Epithelial cell of esophagus (primary cell): ENCODE measurements at places on chromosomes 6 and 20.
A peak's percentile ranks its signal among the peaks of the same experiment; 100 is the strongest.

DNA sequence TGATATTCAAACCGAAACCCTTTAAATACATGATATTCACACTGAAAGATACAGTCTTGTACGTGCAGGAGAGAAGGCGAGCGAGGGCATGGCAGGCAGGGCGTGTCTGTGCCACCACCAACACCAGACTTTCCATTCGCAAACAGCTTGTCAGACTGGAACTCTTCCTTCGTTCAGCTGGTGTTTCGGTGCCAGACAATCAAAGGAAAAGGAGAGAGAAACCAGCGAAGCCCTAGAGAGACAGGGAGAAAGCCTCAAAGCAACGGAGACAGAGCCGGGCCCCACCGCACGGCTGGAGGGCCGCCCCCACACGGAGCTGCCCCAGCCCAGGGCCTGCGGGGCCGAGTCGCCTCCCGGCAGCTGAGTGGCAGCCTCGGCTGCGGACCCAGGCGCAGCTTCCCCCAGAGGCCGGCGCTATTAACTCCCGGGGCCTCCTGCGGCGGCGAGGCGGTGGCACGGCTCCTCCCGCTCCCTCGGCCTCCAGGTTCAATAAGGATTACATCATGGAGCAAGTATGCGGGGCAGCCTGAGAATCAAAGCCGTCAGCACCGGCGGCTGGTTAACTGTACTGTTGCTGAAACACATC is 32.1 kb upstream of the NR2E1 start:
- DNase-seq, result peak; percentile 85

- peak; percentile 76 for DNase-seq
Measured at GRCh38 chr6:12356983-12357972, 67.1 kb downstream of the EDN1 start.

DNA sequence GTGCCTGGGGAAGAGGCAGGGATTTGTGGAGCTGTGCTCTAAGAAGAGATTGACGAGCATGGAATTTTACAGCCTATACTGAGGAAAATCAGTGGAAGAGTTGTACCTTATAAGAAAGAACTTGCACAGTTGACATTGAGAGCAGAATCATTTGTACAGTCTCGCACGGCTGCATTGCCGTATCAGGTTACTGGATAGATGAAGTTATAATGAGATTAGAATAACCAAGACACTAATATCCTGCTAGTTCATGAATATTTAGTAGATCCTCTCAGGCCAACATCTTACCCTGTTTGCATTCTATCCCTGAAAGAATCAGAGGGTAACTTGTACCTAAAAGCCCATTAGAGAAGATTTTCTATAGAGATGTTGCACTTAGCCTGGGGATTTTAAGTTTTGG is 447.1 kb downstream of the PREX1 start:
- DNase-seq, result no peak

- DNase-seq, result peak; percentile 73
Measured at GRCh38 chr20:1803061-1803931, 91.9 kb upstream of the SIRPA start.

DNA sequence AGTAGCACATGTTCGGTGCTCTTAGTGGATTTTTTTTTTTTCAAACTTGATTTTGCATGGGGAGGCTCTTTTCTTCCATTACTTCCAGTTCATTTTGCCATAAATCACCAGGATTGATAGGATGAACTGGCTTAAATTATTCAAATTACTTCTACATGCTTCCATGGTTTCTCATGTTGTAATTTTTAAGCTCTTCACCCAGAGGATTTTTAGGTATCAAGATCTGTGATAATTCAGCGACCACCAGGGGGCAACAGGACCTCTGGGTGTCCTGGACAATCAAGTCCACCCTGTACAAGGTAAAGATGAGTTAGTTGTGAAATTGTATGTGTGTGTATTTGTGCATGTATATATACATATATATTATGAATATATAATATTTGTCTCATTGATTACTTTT is 4.2 kb upstream of the EPHA7 start:
- DNase-seq, result peak; percentile 47

GRCh38 chr6:19835605-19836004 is 1.6 kb upstream of the ID4 start:
- DNase-seq, result peak; percentile 48

DNA sequence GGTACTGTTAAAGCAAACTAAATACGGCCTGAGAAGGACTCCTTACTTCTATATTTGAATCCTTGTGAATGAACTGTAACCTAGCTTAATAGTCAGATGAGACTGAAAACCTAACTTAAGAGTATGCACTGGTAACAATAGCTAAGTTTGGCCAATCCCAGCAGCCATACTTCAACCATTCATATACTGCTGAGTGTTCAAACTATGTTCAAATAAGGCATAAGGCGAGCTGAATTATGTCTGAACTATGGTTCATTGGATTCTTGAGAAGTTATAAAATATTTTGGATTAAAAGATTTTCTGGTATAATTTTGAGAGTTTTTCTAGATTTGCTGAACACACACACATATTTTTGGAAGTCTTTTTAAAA is 2.2 kb downstream of the SMPDL3A start:
- DNase-seq, result no peak

GRCh38 chr20:61127311-61128039 is 124.6 kb upstream of the CDH4 start:
- DNase-seq, result peak; percentile 50

DNA sequence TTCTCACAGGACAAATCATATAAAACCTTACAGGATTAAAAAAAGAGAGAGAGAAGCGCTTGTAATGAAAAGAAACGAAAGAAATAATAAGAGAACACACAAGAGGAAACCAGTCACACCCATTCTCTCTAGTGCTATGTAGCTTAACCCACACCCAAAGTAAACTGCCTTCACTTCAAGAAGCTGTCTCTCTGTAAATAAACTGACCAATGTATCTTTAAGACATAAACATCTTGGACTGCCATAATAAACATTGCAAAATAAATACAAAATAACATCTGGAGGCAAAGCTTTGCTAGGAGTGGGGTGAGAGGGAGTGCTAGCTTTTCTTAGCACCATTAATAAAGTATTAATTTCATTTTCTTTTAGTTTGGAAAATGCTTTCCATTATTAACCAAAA is 61.6 kb upstream of the RNF146 start:
- DNase-seq, result no peak

DNA sequence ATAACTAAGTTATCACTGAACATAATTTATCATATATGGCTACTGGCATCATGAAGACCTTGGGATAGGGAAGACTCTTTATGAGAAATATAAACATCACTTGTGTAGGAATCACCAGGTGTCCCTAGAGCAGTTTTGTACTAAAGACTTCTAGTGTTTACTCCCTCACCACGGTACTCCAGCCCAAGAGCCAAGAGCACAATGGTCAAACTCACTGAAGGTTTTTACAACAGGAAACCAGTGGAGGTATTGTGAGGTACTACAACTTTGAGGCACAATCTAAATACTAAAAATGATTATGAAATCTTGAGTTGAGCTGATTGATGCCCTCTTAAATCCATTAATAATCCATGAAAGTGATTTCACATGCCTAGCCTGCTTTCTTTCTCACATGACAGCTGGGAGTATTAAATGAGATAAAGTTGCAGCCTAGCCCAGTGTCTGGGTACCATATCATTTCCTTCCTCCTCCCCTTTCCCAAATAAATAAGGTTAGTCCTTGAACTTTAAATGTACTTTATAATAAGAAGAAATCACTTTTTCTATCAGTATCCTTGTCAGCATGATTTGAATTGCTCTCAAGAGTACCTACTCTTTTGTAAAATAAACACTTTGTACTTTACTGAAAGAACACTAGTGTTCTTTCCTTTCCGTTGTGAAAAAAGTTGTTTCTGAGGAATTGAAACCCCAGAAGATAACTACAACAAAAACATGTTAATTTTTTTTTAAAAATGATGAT is 26.5 kb downstream of the GLO1 start:
- no peak for DNase-seq

DNA sequence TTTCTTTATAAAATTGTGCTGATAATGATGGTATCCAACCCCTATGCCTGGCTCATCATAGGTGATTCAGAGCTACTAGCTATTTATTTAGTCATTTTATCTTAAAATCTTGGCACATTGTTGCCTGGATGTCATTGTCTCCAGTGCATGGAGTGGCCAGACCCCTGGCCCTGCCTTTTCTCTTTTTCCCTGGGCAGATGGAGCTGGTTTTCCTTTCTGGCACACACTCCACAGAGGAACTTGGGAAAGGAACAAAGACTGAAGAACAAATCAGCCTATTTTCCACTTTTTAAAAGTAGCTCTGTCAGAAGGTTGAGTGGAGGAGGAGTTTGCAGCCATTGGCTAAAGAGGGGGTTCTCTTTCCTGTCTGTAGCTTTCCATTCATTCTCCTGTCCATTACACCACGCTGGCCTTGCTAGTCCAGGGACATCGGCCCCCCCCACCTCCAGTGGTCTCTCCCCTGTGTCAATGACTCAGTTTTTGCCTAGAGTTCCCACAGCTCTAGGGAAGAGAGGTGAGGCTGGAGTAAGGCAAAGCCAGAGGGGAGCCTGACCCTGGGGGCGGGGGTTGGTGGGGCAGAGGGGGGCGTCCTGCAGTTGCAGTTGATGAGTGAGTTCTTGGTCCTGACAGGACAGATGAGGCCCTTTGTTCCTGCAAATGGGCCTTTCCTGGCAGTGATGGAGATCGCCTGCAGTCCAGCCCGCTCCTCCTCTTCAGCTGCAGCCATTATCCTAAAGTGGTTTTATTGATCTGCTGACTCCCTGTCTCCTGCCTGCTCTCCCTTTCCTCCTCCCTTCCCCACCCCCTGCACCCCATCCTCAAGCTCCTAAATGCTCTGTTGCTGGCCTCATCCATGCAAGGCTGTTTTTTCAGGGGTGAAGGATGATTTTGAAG is 774.5 kb downstream of the DHX35 start:
- no peak for DNase-seq

DNA sequence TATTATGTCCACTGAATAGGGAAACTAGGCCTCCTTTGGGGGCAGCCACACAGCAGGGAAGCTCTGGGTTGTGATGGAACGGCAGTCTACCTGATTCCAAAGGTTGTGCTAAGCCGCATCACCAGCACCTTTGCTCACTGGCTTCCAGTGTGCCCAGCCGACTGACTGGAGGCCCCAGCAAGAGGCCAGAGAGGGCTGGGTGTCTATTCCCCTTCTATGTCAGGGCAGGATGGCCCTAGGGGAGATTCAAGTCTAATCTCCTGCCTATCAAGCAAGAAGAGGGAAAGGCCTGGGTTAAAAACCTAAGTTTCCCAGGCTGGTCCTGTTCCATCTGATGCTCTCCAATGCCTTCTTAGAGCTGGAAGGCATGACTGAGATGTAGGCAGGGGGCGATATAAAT is 53.6 kb downstream of the JPH2 start:
- DNase-seq, result no peak

DNA sequence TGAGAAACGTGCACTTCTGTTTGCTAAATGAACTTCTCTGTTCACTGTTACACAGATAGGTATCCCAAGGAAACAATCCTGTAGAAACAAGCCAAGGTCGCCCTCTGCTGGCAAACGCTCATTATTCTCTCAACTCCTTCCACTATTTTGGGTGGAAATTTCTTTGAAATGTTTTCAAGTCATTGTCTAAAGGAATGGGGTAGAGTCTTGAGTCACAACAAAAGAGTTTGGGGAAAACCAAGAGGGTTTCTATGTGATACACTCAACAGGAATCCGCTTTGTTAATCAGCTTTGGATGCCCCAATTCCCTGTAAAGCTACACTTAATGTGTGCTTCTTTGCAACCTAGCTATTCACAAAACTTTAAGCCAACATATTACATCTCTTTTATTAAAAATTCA is 4.6 kb upstream of the RAE1 start:
- peak; percentile 71 for DNase-seq

- DNase-seq, result no peak
Measured at GRCh38 chr6:145631374-145631773, 103.9 kb downstream of the EPM2A start.

GRCh38 chr20:62914970-62915457 is 11.3 kb downstream of the DIDO1 start:
- DNase-seq, result peak; percentile 32

GRCh38 chr6:1336246-1336843 is 24.4 kb downstream of the FOXQ1 start:
- peak; percentile 93 for DNase-seq

- no peak for DNase-seq
Measured at GRCh38 chr20:38828514-38829295, 23.2 kb downstream of the PPP1R16B start.

DNA sequence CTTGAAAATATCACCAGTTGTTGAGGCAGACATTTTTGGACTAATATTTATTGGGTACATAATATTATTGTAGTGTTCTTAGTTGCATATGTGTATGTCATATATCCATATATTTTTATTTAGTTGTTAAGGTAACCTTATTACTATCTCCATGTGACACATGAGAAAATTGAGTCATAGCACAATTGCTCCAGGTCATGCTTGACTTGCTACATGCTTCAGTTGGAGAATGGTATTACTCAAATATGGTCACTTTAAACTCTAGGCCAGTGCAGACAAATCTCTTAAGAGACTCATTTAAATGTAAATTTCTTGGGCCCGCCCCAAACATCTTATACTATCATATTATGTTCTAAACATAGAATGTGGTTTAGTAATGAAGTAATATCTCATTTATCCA is 246.1 kb downstream of the RIMS1 start:
- DNase-seq, result peak; percentile 73

DNA sequence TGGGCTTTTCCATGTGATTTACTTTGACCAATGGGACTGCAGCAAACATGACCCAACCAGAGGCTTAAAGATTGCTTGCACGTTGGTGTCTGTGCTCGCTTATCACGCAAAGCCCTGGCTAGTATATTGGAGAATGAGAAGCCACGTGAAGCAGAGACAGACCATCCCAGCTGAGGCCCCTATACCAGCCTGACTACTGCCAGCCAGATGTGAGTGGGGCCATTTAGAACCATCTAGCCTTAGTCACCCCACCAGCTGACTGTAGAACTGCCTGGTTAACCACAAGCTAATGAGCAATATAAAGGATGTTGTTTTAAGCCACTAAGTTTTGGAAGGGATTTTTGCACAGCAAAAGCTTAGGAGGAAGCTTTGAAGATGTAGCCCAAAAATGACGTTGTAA is 74.5 kb downstream of the MACROD2 start:
- DNase-seq, result peak; percentile 24

GRCh38 chr6:84651583-84651982 is 112.8 kb downstream of the TBX18 start:
- DNase-seq, result no peak

- DNase-seq, result no peak
Measured at GRCh38 chr6:118101831-118102345, 194.8 kb downstream of the SLC35F1 start.

DNA sequence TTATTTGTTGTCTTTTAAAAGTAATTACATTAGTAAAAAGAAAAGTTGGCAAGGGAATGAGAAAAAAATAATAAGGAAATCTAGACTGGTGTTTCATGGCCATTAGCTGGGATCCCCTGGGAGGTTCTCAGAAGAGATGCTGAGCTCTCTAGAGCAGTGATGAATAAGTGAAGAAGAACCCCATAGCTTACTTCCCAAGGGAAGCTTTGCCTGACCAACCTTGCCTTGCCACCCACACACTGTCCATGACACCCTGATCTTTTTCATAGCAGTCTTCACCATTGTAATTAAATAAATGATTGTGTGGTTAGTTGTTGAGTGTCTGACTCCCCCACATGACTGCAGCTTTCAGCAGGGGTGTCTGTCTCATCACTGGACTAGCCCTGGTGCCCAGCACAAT is 5.9 kb downstream of the C6orf163 start:
- DNase-seq, result no peak

- no peak for DNase-seq
Measured at GRCh38 chr6:168590406-168590805, 149.4 kb downstream of the SMOC2 start.
